ENCODE measurements at places on chromosomes 7 and 10.

DNA sequence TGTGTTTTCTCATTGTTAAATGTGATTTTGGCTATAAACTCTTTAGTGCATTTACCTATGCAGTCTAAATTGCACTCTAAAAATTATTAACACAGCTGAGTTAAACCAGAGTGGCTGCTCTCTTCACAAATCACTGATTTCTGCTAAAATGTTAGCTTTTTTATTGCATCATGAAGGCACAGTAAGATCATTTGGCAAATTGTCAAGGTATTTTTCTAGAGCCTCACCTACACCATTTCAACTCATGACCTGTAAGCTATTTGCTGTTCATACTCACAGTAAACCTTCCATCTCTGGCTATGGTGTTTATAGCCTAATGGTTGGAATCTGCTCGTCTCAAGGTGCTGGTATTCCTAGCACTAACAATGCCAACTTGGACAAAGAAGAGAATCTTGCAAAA, 25.7 kb downstream of the NDUFB2 start:
- H3K27ac ChIP-seq: no peak overlapping the region
- H3K4me1 ChIP-seq: peaks cover 20% of the 10 kb centered on the region
- no peaks in the 10 kb centered on the region for H3K27me3 ChIP-seq
- no peak overlapping the region for H3K4me3 ChIP-seq
- peaks cover 2% of the 10 kb centered on the region for H3K36me3 ChIP-seq

- H3K4me1 ChIP-seq: peaks cover 2% of the 10 kb centered on the region
- no peak for DNase-seq
- no peaks in the 10 kb centered on the region for H3K36me3 ChIP-seq
- no peak overlapping the region for H3K27ac ChIP-seq
Observed at GRCh38 chr7:102220960-102221800, 65.5 kb upstream of the SH2B2 start.

DNA sequence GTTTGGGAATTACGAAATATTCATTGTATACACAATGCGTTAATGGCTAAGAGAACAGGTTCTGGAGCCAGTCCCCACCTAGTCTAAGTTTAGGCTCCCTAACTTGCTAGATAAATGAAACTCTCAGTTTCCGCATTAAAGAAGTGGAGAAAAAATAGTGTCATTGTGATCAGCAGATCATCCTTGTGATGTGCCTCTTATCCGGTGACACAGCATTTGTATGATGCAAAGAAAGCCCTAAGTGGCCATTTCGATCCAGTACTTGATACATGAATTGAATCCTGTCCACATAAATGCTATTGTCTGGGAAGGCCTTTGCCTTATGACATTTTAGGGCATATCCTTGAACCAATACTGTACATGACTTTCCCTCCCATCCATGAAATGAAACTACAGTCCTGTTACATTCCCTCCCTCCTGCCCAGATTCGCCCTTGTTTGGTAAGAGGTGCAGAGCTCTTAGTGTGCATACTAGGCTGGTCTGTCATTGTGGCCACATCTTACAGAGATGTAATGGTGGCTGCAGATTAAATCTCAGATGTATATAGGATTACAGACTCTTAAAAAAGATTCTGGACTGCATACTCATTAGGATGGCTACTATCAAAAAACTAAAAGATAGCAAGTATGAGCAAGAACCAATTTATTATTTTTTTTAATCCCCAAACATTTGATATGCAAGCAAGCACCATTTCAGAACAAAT, 80.9 kb downstream of the LRRC4 start:
- no peak for DNase-seq
- H3K27me3 ChIP-seq: no peaks in the 10 kb centered on the region
- no peaks in the 10 kb centered on the region for H3K4me1 ChIP-seq
- no peak overlapping the region for H3K4me3 ChIP-seq

DNA sequence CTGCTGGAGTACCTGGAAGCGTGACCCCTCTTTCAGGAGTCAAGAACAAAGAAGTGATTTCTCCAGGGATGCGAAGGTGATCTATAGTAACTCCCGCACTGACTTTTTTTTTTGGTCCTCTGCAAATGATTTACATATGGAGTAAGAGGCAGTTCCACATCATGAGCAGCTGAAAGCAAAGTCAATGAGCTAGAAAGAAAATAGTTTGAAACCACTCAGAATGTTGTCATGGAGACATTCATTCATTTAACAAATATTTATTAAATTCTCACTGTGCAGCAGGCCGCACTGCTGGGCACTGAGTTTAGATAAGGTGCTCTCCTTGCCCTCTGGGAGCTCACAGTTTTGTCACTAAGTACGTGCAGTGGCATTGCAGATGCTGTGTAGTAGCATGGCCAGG, 206.7 kb downstream of the CAMK1D start:
- H3K27me3 ChIP-seq: no peaks in the 10 kb centered on the region
- no peak for DNase-seq
- no peak overlapping the region for H3K27ac ChIP-seq
- H3K4me1 ChIP-seq: no peaks in the 10 kb centered on the region

- peaks cover 16% of the 10 kb centered on the region for H3K4me1 ChIP-seq
- H3K36me3 ChIP-seq: peaks cover 1% of the 10 kb centered on the region
- peaks cover 20% of the 10 kb centered on the region for H3K27me3 ChIP-seq
- no peak overlapping the region for H3K27ac ChIP-seq
- no peak for DNase-seq
Observed at GRCh38 chr10:132577350-132578003, 39.9 kb downstream of the INPP5A start.

- no peaks in the 10 kb centered on the region for H3K36me3 ChIP-seq
- no peak for DNase-seq
- H3K4me3 ChIP-seq: no peak overlapping the region
- H3K27ac ChIP-seq: no peak overlapping the region
- H3K27me3 ChIP-seq: peaks cover 3% of the 10 kb centered on the region
- H3K4me1 ChIP-seq: no peaks in the 10 kb centered on the region
Observed at GRCh38 chr7:98641646-98642500, 24.8 kb downstream of the NPTX2 start.

DNA sequence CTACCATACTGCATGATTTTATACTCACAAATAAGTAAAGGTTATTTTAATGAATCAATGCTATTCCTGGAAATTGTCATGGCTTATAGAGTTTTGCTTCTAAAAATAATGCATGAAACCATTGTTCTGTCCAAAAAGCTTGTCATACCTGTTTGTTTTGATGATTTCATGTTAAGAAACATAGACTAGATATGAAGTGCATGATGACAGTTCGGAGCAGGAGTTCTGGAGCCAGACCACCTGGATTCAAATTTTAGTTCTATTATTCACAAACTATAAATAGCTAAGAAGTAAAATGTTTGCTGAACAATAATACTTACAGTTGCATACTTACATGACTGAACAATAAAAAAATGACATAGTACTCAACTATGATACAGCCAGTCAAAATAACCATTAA, 107.0 kb upstream of the AKR1E2 start:
- peaks cover 3% of the 10 kb centered on the region for H3K27me3 ChIP-seq
- no peak overlapping the region for H3K4me3 ChIP-seq
- H3K4me1 ChIP-seq: no peaks in the 10 kb centered on the region
- no peak for DNase-seq
- H3K36me3 ChIP-seq: no peaks in the 10 kb centered on the region

- no peak for DNase-seq
- H3K4me3 ChIP-seq: no peak overlapping the region
- peaks cover 34% of the 10 kb centered on the region for H3K36me3 ChIP-seq
- H3K27ac ChIP-seq: no peak overlapping the region
- no peaks in the 10 kb centered on the region for H3K27me3 ChIP-seq
- peaks cover 16% of the 10 kb centered on the region for H3K4me1 ChIP-seq
Observed at GRCh38 chr10:74983383-74983782, 128.1 kb upstream of the SAMD8 start.

DNA sequence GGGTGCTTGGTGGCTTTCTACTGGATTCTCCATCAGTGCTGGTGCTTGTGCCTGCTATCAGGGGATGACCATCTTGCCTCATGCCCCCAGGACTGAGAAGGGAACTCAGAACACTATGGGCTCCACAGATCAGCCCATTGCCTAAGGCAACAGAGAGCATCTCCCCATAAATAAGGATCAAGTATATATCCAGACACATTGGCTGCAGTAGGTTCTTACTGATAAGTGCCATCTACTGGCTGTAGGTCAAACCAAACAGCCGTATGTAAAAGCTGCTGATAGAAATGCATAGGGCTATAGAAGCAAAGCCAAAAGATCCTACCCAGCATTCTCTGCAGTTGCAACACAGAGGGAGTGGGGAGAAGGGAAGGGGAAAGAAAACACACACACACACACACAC, 153.7 kb downstream of the CDK14 start:
- no peaks in the 10 kb centered on the region for H3K4me1 ChIP-seq
- no peak overlapping the region for H3K4me3 ChIP-seq
- no peaks in the 10 kb centered on the region for H3K36me3 ChIP-seq
- no peak overlapping the region for H3K27ac ChIP-seq

DNA sequence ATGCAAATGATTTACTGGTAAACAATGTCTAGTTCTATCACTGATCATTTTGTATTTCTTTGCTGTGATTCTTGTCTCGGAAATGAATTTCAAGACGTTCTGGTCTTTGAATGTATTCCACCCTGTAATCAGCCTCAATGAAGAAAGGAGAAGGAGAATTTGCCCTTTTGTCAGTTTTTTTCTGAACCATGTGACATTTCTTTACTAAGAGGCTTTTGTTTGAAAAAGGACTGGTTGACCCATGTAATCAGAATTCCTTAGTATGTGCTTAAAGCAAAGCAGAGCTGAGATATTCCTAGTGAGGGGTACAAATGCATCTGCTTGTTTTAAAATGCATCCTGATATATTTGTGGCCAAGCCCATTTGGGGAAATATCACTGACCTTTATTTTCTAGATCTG, 581.6 kb downstream of the ETV1 start:
- no peaks in the 10 kb centered on the region for H3K27me3 ChIP-seq
- no peak overlapping the region for H3K4me3 ChIP-seq
- H3K27ac ChIP-seq: no peak overlapping the region
- H3K36me3 ChIP-seq: no peaks in the 10 kb centered on the region
- no peaks in the 10 kb centered on the region for H3K4me1 ChIP-seq
- no peak for DNase-seq

GRCh38 chr7:99098286-99098823, 45.6 kb downstream of the SMURF1 start:
- no peak overlapping the region for H3K4me3 ChIP-seq
- DNase-seq: no peak

- H3K27ac ChIP-seq: no peak overlapping the region
- H3K36me3 ChIP-seq: no peaks in the 10 kb centered on the region
- no peaks in the 10 kb centered on the region for H3K4me1 ChIP-seq
- H3K4me3 ChIP-seq: no peak overlapping the region
- no peak for DNase-seq
- H3K27me3 ChIP-seq: no peaks in the 10 kb centered on the region
Observed at GRCh38 chr10:51106311-51106945, 32.1 kb downstream of the PRKG1 start.

DNA sequence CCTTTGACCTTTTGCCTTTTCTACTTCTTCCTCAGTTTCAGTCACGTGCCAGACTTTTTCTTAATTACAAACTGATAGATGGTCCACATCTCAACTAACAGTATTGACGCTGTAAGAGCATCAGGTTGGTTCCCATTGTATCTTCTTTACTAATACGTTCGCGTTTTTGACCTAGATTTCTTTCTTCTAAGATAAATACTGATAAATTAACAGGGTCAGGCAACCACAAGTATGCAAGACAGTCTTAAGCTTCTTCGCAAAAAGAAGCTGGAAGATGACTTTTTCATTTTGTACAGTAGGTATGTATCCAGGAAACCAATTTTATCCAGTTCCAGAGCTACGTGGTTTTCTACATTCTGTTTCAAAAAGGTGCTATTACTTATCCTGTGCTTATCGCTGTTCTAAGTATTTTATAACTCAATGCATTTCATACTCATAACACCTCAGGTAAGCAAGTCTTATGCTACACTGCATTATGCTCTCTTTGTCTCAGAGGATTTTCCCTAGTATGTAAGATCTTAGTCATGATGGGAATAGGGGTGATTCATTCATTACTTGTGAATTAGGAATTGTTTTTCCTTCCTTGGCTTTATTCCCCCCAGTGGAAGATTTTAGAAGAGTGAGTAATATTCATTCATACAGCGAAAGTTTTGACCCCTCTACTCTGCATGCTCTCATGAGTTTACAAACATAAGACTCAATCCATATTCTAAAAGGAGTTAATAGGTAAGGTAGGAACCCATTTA, 955 bp downstream of the DUS4L start:
- DNase-seq: no peak
- peaks cover 14% of the 10 kb centered on the region for H3K36me3 ChIP-seq
- no peaks in the 10 kb centered on the region for H3K27me3 ChIP-seq
- peak overlapping the region; percentile 96 for H3K27ac ChIP-seq
- H3K4me3 ChIP-seq: peak overlapping the region; percentile 73

Data from activated naive CD4-positive, alpha-beta T cell treated with anti-CD3 and anti-CD28 coated beads, Interleukin-2, amount 10 ng/mL, durations not matched to agents 7 days and 5 days (primary cell).